COR-L47 (cell line): ENCODE measurements at places on chromosomes 4 and X.

DNA sequence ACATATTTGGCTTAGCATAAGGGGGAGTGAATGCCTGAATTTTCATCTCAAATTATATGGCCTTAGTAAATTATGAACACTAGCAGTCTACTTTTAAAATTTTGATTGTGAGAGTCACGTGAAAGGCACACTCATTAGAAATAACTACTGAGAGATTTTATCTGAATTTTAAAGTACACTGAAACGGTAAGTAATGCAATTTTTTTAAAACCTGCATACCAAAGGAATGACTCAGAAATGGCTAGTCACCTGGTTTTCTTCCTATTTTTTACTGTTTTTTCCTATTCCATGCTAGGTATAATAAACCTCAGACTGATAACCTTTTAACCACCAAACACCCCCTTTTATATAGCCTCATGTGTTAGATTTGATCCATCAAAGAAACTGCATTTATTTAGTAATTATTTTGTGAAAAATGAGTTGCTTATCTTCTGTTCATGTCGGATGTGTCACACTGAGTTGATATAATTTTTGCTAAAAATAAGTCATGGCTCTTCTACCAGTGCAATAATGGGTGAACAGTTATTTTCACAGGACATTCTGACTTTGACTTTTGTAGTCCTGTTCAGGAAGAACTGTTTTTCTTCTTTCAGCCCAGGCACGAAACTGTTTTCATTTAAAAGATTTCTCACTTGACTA lies 40.4 kb downstream of the CPEB2 start:
- no peak for DNase-seq

DNA sequence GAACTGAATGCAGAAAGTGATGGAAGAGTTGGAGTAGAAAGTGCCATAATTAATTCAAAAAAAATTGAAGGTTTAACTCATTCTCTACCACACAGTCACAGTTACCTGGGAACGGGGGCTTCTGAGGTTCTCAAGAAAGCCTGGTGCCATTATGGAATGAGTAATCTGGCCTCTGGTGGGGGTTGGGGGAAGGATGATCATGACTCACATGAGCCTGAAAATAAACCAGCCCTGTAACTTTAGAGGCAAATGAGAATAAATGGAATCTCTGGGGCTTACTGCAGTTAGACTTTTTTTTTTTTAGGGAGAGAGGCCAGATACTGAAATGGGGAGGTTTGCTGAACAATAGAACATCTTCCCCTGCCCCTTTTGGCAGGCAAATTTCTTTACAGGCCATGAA lies 55.3 kb downstream of the SOD3 start:
- DNase-seq: no peak

DNA sequence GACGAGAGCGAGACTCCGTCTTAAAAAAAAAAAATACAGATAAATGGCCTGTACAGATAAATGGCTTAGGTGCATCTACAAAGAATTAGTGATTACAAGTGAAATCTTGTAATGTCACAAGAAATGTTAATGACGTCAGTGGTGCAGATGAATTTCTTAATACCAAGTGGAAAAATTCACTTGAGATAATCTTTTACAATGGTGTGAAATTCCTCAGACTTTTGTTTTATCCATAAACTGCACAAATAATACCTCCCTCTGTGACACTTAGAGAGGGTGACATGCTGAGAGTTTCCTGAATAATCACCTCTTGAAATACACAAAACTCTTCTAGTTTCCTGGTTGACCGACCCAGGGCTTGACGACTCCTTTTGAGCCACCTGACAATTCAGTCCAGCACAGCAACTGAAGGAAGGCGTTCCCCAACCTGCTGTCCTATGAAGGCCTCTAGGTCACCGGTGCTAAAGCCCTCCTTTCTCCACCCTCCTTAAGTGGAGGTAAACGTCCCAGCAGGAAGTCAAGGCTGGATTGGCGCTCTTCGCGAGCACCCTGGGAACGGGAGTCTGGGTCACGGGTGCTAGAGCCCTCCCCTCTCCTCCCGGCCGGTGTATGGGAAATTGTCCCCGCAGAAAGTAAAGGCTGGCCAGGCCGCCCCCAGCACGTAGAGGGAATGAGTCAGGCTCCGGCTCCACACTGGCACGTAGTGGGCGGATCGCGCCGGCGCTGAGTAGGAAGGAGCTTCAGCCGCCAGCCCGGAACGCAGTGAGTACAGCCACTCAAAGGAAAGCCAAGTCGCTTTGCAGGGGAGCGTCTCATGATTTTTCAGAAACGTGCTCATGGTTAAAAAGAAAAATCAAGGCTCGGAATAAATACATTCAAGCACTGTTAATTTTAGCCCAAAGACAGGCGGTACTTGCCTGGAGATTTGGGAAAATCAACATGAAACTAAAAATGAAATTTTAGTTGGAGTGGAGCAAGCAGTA lies at the start of gene TMEM144:
Gene TMEM144 (plus strand): TSS at position 662 of the 983 bp plus-strand sequence. CDS start 2,182 bp downstream, outside the sequence.
- DNase-seq: peak; percentile 17

DNA sequence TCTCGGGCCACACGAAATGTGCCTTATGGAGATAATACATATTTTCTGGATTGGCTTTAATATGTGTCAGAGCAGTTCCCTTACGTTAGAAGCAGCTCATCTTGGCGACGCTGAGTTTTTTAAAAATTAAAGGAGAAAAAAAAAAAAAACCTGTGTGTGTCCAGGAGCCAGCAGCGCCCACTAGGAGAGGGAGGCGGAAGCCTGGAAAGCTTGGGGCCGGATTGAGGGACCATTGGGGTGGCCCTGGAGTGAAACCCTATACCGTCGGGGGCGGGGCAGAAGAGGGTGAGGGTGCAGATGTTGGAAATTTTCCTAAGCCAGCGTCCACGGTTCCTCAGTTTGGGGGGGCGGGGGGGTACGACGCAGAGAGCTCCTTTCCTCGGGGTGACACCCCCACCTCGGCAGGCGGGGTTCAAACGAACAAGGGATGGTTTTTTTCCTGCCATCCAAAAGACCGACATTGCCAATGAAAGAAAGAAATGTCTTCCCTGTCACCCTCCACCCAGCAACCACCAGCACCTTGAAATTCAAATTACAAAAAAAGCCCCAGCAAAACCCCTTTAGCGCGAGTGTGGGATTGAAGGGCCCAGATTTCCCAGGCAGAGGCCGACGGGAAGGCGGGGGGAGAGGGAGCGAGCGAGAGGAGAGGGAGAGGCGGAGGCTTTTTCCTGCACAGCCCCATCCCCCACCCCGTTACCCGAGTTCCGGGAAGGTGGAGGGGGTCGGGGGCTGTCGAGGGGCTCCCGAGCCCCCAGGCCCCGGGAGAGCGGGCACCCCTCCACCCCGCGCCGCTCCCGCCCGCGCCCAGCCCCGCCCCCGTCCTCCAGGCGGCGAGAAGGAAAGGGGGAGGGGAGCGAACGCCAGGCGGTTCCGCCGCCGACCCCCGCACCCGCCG lies 859 bp downstream of the SMARCA1 start:
- DNase-seq: peak; percentile 38

DNA sequence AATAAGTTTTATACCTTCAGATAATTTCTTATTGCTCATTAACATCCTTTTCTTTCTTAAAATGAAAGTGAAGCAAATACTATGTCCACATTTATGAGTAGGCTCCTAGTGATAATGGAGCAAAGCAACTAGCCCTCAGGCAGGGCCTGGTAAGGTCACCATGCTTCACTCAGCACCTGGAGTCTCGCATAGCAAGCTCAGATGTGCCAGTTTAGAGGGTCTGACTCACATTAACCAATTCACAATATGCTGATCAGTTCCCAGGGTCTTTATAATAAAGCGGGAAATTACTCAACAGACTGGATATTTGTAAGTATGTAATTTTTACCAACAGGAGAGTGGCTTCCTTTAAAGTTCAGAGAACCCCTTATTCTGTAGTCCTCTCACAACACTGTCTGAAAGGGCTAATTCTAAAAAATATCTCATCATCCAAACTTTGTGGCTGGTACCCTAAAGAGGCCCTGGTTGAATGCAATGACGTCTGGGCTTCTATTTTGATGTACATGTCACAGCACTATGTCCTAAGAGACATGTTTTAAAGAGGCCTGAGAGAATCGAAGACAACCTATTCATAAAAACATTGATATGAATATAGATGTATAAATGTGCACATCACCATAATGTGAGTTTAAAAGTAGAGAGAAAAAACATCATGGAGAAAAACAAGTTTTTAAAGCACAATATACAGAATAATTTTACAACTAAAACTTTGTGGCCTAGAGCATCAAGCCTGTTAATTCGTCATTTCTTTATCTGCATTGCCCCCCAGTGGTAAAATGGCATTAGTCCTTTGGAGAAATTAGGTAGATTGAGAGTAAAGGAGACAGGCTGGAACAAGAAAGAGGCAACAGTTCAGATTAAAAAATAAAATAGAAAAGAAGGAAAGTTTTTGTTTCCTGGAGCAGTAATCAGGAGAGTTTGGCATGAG lies 44.3 kb downstream of the IL21 start:
- peak; percentile 31 for DNase-seq

DNA sequence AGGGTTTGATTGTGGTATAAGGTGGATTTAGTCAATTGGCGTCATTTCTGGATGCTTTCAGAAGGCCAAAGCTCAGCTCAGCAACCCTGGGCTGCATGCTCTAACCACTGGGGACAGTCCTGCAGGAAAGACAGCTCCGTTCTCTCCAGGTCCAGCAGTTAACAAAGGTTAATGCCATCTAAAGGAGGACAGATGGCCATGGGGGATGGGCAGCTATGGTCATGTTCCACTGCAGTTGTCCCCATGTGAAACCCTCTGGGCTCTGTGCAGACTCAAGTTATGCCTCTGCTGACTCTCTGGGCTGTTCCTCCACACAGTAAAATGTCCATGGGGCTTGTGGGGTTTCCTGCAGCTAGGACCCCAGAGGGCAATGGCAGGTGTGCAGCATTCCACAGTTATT lies 562.1 kb upstream of the ADGRL3 start:
- DNase-seq: no peak

DNA sequence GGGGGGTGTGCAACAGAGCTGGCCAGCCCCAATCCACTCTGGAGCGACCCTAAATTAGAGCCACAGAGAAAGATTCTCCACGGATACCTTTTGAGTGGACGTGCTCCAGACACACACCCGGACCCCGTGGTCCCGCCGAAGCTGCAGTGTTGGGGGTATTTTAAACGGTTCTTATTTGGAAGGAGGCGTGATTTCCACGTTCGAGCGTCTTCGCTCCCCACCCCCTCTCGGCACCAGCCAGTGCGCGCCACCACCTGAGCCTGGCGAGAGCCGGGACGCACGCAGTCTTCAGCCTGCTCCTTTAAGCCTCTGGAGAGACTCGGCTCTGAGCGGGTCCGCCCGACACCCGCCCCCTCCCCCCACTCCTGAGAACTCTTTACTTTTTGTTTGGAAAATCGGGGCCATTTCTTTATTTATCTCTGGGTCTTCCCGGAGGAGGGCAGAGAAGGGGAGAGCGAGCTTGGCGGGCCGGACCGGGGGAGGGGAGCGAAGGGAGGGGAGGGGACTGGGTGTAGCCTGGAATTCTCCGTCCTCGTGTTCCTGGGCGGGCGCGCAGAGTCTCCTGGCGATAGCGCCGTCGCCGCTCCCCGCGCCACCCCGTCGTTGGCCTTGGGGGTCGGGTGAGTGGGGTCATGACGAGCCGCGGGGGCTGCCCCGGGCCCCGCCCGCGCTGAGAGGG lies 668 bp upstream of the PTCHD1 start:
- DNase-seq: peak; percentile 23

GRCh38 chr4:2570551-2571222 lies 34.2 kb downstream of the FAM193A start:
- DNase-seq: no peak

DNA sequence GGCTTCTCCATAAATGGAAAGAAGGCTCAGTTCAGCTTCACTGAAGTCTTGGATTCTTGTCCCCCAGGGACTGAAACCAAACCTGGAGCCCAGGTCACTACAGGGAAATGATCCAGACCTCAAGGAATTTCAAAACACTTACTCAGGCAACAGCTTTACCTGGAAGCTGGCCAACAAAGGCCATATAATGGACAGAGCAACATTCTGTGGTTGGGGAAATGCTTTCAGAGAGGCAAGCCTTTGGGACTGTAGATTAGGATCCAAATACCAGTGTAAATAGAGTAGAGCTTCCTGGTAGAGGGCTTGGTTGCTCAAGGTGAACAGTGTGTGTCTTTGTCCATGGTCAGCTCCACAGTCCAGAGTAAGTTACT lies 57.0 kb upstream of the PROM1 start:
- no peak for DNase-seq

- DNase-seq: no peak
Measured at GRCh38 chr4:4862665-4863482, 3.4 kb downstream of the MSX1 start.

DNA sequence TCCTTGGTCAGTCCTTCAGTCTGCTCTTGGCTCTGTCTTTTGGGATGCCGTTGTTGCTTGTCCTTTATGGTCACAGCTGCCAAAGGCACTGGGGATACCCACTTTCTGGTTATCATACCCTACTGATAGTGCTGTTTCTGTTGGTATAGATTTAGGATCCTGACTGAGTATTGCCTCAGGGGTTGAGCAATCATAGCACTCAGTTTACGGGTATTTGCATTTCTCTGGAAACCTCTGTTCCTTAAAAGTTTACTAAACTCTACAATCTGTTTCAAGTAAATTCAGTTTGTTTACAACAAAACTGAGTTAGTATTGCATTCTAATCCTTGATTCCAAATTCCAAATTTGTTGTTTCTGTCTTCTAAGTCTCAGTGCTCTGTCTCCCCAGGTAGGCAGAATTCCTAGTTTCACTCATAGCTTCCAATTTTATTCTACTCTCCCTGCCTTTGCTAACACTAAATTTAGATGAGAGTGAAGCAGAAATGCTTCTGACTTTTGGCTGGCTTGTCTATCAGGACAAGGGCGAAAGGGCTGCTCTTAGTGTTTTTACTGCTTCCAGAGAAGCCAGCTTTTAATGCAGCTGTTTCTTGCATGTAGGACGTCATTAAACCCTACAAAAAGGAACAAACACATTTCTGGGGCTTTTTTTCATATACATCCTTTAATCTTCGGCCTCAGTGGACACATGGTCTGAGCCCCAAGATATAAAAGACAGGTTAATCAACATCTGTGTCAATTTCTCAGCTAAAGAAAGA lies 17.2 kb upstream of the TET2 start:
- DNase-seq: no peak

DNA sequence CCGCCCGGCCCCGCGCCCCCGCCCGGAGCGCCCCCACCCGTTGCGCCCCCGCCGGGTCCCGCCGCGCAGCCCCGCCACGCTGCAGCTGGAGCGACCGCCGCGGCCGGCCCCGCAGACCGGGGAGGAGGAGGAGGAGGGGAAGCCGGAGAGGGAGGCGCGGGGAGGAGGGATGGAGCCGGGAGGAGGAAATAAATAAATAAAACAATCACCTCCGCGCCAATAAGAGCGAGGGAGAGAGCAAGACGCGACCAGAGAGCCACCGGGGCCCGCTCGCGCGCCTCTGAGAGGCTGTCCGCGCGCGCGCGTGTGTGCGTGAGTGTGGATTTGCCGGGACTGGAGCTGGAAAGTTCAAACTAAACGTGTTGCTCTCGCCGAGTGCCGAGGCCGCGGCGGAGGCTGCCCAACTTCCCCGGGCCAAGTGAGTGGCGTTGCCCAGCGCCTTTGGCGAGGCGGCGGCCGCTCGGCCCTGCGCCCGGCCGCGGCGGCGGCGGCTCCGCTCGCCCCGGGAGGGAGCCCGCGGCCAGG lies 2184.4 kb upstream of the TENM3 start:
- peak; percentile 14 for DNase-seq

GRCh38 chrX:31499109-31499508 lies 427.3 kb upstream of the FTHL17 start:
- no peak for DNase-seq
